ENCODE measurements at places on chromosomes 16 and 17. TPM values are rescaled to one million over a fixed set of nuclear protein-coding genes. Genes with fewer than 3 reads are reported as not detected.

The VAT1L gene
- 0.33 TPM for total RNA-seq

The SHCBP1 gene
- total RNA-seq: 14.8 TPM

The GAS2L2 gene
- not detected for total RNA-seq

The NR1D1 gene
- total RNA-seq: 4.1 TPM

The CETP gene
- total RNA-seq: not detected

The TMC7 gene
- 1.8 TPM for total RNA-seq

The KCNAB3 gene
- total RNA-seq: 0.33 TPM

The EMP2 gene
- total RNA-seq: 24.9 TPM

The TK1 gene
- total RNA-seq: 120 TPM

The BTBD17 gene
- not detected for total RNA-seq

The ATP2A3 gene
- total RNA-seq: not detected

The CD300E gene
- not detected for total RNA-seq

The PHOSPHO1 gene
- total RNA-seq: not detected

The MYH1 gene
- not detected for total RNA-seq

The PRSS8 gene
- 81.1 TPM for total RNA-seq

The PRSS36 gene
- not detected for total RNA-seq

The HSD17B1 gene
- total RNA-seq: 5.7 TPM

The CTDNEP1 gene
- total RNA-seq: 47.5 TPM

The OR1A1 gene
- total RNA-seq: not detected

The NGFR gene
- total RNA-seq: 3.2 TPM

The HOXB4 gene
- total RNA-seq: not detected

The SAMD14 gene
- not detected for total RNA-seq

The BEAN1 gene
- not detected for total RNA-seq

The OR3A2 gene
- total RNA-seq: not detected

The MAF gene
- total RNA-seq: 16.7 TPM

The KCNJ16 gene
- total RNA-seq: not detected

The MYL4 gene
- not detected for total RNA-seq

The RNF222 gene
- 1.4 TPM for total RNA-seq

The OR1D2 gene
- not detected for total RNA-seq

The LGALS9B gene
- total RNA-seq: 2.5 TPM

The NPB gene
- total RNA-seq: 3.0 TPM

The VASN gene
- total RNA-seq: 15.0 TPM

The TBC1D24 gene
- total RNA-seq: 5.8 TPM

The NPIPA2 gene
- not detected for total RNA-seq

The SMIM22 gene
- 5.2 TPM for total RNA-seq
